ENCODE measurements at places on chromosomes 2 and 18.

DNA sequence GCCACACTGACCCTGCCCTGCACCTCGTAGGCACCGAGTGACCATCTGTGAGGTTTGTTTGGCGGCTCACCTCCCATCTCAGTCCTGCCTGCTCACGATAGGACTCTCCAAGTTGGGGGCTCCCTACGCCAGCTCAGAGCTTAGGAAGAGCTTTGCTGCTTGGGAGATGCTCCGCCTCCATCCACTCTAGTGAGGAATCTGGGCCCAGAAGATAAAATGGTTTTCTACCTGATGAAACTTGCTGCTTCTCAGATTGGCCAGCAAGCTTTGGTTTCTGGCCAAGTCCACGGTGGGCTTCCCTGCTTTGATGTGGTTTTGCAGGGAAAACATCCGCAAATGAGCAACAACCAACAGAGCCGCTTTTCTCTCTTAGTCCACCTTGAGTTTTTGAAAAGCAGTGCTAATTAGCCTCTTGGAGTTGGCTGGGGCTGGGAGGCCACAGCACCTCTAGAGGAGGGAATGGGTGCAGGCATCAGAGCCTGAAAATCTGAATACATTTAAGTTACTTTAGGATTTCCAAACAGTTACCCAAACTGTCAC is 42.2 kb downstream of the THNSL2 start:
- no peak for ATAC-seq

DNA sequence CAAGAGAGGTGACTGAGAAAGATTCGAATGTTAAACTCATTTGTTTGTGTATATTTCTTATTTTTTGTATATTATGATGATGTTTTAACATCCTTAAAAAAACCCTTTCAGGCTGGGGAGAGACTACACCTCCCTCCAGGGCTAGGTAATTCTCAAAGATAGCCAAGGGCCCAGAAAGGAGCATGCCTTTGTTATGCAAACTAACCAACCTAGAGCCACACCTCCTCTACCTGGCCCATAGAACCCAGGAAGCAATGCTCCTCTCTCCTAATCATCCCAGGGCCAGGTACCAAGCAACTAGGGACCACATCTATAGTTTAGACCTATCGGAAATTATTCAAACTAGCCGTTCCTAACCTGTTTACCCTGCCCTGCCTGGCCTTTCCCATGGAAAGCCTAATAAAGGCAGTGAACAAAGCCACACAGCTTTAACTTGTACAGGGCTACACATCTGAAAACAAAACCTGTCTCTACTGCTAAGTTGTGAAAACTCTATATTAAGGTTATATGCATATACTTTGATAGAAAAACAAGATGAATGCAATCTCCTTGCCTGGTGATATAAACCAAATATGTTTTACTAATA is 79.7 kb downstream of the COLEC12 start:
- ATAC-seq, result no peak

DNA sequence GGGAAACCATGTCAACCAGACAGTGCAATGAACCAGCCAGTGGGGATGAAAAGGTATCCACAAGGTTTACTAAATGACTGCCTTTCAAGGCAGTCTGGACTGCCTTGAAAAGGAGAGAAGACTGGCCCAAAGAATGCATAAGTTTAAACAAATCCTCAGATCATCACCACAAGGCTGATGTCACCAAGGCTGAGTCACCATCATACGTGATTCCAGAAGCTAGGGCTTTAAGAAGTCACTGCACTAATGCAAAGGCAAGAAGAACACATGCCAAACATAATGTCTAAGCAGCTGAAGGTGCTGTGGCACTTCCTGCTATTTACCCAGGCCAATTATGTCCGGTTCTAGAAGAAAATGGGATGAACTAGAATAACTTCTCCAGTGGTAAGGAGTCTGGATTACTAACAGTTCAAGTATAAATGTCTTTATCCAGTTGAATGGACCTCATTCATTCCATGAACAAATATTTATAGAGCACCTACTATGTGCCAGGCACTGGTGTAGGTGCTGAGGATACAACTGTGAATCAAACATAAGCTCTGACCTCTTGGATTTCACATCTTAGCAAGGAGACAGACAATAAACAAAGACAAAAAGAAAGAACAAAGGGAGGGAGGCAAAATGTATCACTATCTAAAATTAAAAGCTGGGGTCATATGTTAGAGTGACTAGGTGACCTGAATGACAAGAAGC is 37.6 kb upstream of the ONECUT2 start:
- ATAC-seq, result no peak

GRCh38 chr2:25049422-25049821 is 7.5 kb downstream of the EFR3B start:
- no peak for ATAC-seq

DNA sequence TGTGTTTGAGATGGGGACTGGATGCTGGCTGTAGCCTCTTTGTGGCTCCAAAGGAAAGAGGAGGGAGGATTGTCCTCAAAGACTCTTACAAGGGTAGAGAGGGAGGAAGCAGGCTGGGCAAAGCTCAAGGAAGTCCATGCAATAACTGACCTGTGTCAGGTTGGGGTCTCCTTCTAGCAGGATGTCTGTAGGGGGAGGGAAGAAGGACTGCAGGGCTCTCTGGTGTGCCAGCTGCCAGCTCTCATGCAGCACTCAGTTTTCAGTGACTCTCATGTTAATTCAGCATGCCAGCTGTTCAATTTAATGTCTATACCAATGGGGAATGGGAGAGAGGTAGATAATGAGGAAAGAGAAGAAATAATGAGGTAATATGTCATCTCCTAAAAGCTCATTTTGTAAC is 85.3 kb upstream of the RANBP2 start:
- ATAC-seq, result no peak

DNA sequence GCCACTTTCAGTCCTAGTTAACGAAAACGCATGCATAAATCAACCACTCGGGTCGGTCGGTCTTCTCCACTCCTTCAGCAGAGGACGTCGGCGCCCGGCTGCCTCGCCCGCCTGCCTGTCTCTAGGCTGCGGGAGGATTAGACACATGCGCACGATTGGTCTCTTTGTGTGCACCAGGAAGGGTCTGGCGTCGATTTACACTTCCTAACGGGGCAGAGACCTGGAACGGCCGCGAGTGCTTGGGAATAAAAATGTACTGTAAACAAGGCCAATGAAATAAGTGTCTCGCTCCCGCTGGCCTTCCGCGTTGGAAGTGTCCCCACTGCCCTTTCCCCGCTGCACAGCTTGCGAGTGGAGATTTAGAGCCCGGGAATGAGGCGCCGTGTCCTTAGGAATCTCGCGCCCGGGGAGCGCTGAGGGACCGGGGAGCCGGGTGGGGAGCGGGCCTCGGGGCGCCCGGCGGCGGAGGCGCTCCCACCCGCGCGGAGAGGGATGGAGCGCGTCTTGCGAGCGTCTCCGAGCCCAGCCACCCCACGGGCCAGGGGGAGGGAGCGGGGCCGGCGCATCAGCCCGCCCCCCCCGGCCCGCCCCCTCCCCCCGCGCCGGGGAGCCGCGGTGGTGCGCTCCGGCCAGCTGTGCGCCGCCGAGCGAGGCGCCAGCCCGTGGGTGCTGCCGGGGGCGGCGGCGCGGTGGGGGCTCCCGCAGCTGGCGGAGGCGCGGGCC is at the start of gene DOK6:
DOK6 (plus strand) TSS at position 636 of the 723 bp plus-strand sequence.
- no peak for ATAC-seq

Data from activated T-helper 17 cell treated with anti-CD3 and anti-CD28 coated beads, Interleukin-2, amount 50 U/mL, for 72 hours (primary cell).